ENCODE measurements at places on chromosomes 16 and 17.

GRCh38 chr17:47694581-47695428 is 844 bp downstream of the TBKBP1 start:
- DNase-seq, result peak; percentile 55
- peaks cover 32% of the 10 kb centered on the region for H3K4me1 ChIP-seq
- peak overlapping the region; percentile 56 for H3K27ac ChIP-seq
- peaks cover 11% of the 10 kb centered on the region for H3K36me3 ChIP-seq

GRCh38 chr17:67052720-67053437 is 8.5 kb downstream of the CACNG1 start:
- H3K4me1 ChIP-seq, result no peaks in the 10 kb centered on the region
- H3K4me3 ChIP-seq, result no peak overlapping the region
- no peak overlapping the region for H3K27ac ChIP-seq
- no peaks in the 10 kb centered on the region for H3K36me3 ChIP-seq

GRCh38 chr17:7186241-7186640 is 7.1 kb upstream of the ASGR1 start:
- H3K27ac ChIP-seq, result no peak overlapping the region
- peaks cover 6% of the 10 kb centered on the region for H3K36me3 ChIP-seq

- no peak for DNase-seq
- peaks cover 26% of the 10 kb centered on the region for H3K36me3 ChIP-seq
Observed at GRCh38 chr17:44318077-44318892, 6.3 kb downstream of the SLC25A39 start.

- H3K4me1 ChIP-seq, result no peaks in the 10 kb centered on the region
- H3K4me3 ChIP-seq, result no peak overlapping the region
- no peak overlapping the region for H3K27ac ChIP-seq
- DNase-seq, result no peak
Observed at GRCh38 chr16:11612665-11613025, 25.9 kb upstream of the LITAF start.

GRCh38 chr16:74771656-74772315 is 2.8 kb downstream of the FA2H start:
- H3K4me1 ChIP-seq, result peaks cover 4% of the 10 kb centered on the region
- H3K27me3 ChIP-seq, result peaks cover 21% of the 10 kb centered on the region
- H3K36me3 ChIP-seq, result no peaks in the 10 kb centered on the region
- H3K4me3 ChIP-seq, result no peak overlapping the region
- H3K27ac ChIP-seq, result no peak overlapping the region
- no peak for DNase-seq

DNA sequence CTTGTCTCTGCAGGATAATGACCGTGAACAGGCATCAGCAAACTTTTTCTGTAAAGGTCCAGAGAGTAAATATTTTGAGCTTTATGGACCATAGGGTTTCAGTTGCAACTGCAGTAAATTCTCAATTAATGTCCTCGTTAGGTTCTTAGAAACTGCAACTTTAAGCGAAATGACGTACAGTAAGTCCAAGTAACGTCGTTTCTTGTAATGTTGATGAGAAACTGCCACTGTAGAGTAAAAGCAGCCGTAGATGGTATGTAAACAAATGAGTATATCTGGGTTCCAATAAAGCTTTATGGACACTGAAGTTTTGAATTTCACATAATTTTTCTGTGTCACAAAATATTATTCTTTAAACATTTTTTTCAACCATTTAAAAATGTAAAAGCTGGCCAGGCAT is 4.9 kb downstream of the CHD9 start:
- H3K27ac ChIP-seq, result no peak overlapping the region
- H3K4me1 ChIP-seq, result peaks cover 15% of the 10 kb centered on the region
- DNase-seq, result no peak

GRCh38 chr17:62188713-62189112 is 123.6 kb upstream of the MED13 start:
- DNase-seq, result no peak
- no peak overlapping the region for H3K27ac ChIP-seq
- no peaks in the 10 kb centered on the region for H3K27me3 ChIP-seq
- H3K4me3 ChIP-seq, result no peak overlapping the region
- no peaks in the 10 kb centered on the region for H3K4me1 ChIP-seq

DNA sequence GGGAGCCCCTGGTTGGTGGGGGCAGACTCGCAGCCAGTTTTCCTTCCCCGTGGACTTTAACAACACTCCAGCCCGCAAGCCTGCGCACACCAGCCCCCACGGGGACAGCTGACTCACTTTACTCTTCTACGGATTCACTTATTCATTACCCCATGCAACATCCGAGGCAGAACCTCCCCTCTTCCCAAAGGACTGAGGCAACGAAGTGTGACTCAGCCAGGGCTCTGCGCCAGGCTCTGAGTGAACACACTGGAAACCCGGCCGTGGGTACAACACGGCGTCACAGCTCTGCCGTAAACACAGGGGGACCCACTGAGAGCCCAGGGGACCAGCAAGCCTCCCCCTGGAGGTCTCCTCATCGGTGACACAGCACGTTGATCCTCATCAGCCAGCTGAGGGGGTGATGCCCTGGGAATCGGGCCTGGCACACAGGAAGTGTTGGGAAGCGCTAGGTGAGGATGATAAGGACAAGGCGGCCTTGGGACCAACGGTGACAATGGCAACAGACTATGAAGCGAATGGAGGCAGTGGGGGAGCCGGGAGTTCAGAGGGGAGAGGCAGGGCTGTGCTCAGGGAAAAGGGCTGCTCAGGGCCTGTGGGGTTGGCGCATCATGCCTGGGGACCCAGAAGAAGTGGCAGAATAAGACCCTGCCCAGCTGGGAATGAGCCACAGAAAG is 14.6 kb downstream of the COTL1 start:
- no peak overlapping the region for H3K4me3 ChIP-seq
- DNase-seq, result peak; percentile 91
- H3K27ac ChIP-seq, result peak overlapping the region; percentile 81
- H3K36me3 ChIP-seq, result peaks cover 3% of the 10 kb centered on the region
- H3K27me3 ChIP-seq, result no peaks in the 10 kb centered on the region
- peaks cover 52% of the 10 kb centered on the region for H3K4me1 ChIP-seq

GRCh38 chr17:33140413-33141099 is 148.9 kb downstream of the SPACA3 start:
- no peak overlapping the region for H3K4me3 ChIP-seq
- H3K4me1 ChIP-seq, result no peaks in the 10 kb centered on the region
- no peaks in the 10 kb centered on the region for H3K27me3 ChIP-seq
- no peak for DNase-seq
- no peak overlapping the region for H3K27ac ChIP-seq

GRCh38 chr16:54506214-54506580 is 219.6 kb upstream of the IRX3 start:
- H3K4me1 ChIP-seq, result peaks cover 4% of the 10 kb centered on the region
- no peak overlapping the region for H3K4me3 ChIP-seq
- H3K27me3 ChIP-seq, result no peaks in the 10 kb centered on the region
- H3K36me3 ChIP-seq, result no peaks in the 10 kb centered on the region

DNA sequence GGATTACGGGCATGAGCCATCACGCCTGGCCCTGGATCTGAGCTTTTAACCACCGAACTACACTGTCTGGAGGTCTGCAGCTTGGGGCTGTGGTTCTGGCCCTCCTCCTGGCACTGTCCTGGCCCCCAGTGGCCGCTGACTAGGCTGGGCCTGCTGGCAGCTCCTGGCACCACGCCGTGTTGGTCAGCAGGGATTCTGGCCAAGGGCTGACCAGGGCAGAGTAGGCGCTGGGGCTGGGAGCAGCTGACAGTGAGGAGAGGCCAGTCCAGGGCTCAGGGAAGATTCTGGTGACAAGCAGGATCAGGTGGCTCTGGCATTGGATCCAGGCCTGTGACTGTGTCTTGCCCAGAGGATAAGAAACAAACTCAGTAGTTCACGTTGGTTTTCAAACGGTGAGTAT is 14.6 kb downstream of the EEF2K start:
- no peak for DNase-seq
- H3K27me3 ChIP-seq, result no peaks in the 10 kb centered on the region
- H3K4me3 ChIP-seq, result no peak overlapping the region
- H3K27ac ChIP-seq, result no peak overlapping the region

- H3K27me3 ChIP-seq, result no peaks in the 10 kb centered on the region
- H3K4me3 ChIP-seq, result no peak overlapping the region
- peaks cover 7% of the 10 kb centered on the region for H3K4me1 ChIP-seq
- no peak for DNase-seq
- no peaks in the 10 kb centered on the region for H3K36me3 ChIP-seq
Observed at GRCh38 chr17:2814049-2814448, 17.8 kb downstream of the RAP1GAP2 start.

GRCh38 chr17:66138120-66138519 is 53.8 kb downstream of the CEP112 start:
- H3K27me3 ChIP-seq, result no peaks in the 10 kb centered on the region
- no peaks in the 10 kb centered on the region for H3K4me1 ChIP-seq
- DNase-seq, result peak; percentile 4

GRCh38 chr16:1553946-1554825 is 20.7 kb downstream of the TMEM204 start:
- H3K4me1 ChIP-seq, result peaks cover 6% of the 10 kb centered on the region
- no peak overlapping the region for H3K27ac ChIP-seq
- H3K27me3 ChIP-seq, result no peaks in the 10 kb centered on the region
- H3K4me3 ChIP-seq, result no peak overlapping the region

- no peak overlapping the region for H3K4me3 ChIP-seq
- H3K27me3 ChIP-seq, result no peaks in the 10 kb centered on the region
- H3K27ac ChIP-seq, result no peak overlapping the region
Observed at GRCh38 chr16:75096656-75097055, 19.9 kb downstream of the LDHD start.

- H3K4me1 ChIP-seq, result peaks cover 9% of the 10 kb centered on the region
- H3K36me3 ChIP-seq, result no peaks in the 10 kb centered on the region
- no peaks in the 10 kb centered on the region for H3K27me3 ChIP-seq
- peak; percentile 21 for DNase-seq
Observed at GRCh38 chr17:75571197-75571884, 16.3 kb upstream of the MYO15B start.

DNA sequence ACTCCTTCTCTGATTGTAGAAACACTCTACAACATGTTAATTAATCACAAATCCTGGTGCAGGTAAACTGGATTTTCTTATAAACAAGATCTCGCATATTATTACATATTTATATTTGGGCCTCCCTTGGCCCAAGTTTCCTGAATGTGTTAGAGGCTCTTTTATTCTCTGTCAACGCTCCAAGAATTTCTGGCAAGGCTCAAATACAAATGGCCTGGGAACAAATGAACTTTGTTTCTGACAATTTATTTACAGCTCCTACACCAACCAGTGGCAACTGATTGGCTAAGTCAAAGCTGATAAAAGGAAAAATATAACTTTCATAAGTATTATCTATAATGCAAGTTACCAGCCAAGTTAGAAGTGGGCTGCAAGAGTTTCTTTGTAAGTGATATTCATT is 64.9 kb upstream of the CORO6 start:
- no peak overlapping the region for H3K27ac ChIP-seq
- no peak overlapping the region for H3K4me3 ChIP-seq
- peak; percentile 29 for DNase-seq
- no peaks in the 10 kb centered on the region for H3K36me3 ChIP-seq

GRCh38 chr16:57611706-57612105 is 16.7 kb upstream of the ADGRG1 start:
- no peak overlapping the region for H3K4me3 ChIP-seq
- no peaks in the 10 kb centered on the region for H3K4me1 ChIP-seq
- no peaks in the 10 kb centered on the region for H3K27me3 ChIP-seq
- no peak overlapping the region for H3K27ac ChIP-seq

- H3K27me3 ChIP-seq, result no peaks in the 10 kb centered on the region
- DNase-seq, result peak; percentile 19
- peaks cover 9% of the 10 kb centered on the region for H3K36me3 ChIP-seq
Observed at GRCh38 chr16:3283543-3284447, 504 bp downstream of the ZNF263 start.

GRCh38 chr17:69143151-69143550 is 1.5 kb upstream of the ABCA6 start:
- peak; percentile 58 for DNase-seq
- H3K27ac ChIP-seq, result no peak overlapping the region
- no peaks in the 10 kb centered on the region for H3K36me3 ChIP-seq
- H3K27me3 ChIP-seq, result no peaks in the 10 kb centered on the region
- H3K4me3 ChIP-seq, result no peak overlapping the region
- peaks cover 18% of the 10 kb centered on the region for H3K4me1 ChIP-seq

GRCh38 chr16:51326131-51326856 is 175.2 kb upstream of the SALL1 start:
- no peak for DNase-seq
- H3K4me1 ChIP-seq, result no peaks in the 10 kb centered on the region
- no peaks in the 10 kb centered on the region for H3K27me3 ChIP-seq
- no peak overlapping the region for H3K4me3 ChIP-seq
- H3K27ac ChIP-seq, result no peak overlapping the region

DNA sequence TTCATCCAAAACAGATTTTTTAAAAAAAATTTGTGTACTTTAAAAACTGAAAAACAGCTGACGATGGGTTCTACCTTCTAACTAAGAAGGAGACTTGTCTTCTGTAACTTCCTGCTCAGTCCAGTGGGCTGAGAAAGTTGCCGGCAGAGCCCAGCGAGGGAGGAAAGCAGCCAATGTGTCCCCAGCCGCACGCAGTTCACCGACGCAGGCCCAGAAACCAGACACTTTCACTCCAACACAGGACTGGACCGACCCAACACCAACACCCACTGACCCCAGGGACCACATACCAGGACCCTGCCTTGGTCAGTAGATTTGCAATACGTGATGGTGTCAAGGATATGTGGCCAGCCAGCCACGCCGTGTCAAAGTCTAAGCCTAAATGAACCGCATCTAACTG is 25.6 kb downstream of the TRAP1 start:
- no peaks in the 10 kb centered on the region for H3K4me1 ChIP-seq
- no peak overlapping the region for H3K4me3 ChIP-seq
- H3K27me3 ChIP-seq, result no peaks in the 10 kb centered on the region
- no peaks in the 10 kb centered on the region for H3K36me3 ChIP-seq

- no peaks in the 10 kb centered on the region for H3K36me3 ChIP-seq
- DNase-seq, result no peak
- no peaks in the 10 kb centered on the region for H3K27me3 ChIP-seq
- H3K27ac ChIP-seq, result no peak overlapping the region
- H3K4me1 ChIP-seq, result no peaks in the 10 kb centered on the region
Observed at GRCh38 chr16:56345406-56346050, 79.8 kb downstream of the AMFR start.

DNA sequence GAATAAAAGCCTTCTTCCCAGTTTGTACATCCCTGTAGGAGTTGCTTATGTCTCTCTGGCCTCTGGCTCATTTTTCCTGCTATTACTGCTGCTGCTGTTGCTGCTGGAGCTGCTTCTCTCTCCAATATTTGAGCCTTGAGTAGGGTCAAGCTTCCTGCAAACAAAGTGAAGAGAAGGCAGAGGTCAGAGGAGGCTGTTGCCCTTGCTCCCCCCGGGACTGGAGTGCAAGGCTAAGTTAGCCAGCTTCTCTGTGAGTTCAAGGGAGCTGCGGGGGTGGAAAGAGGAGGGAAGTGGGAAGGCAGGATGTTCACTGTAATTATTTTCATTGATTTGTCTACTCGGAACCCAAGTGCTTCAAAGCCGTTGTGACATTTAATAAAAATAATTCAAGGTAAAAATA is 77.0 kb upstream of the TMEM132E start:
- H3K27me3 ChIP-seq, result no peaks in the 10 kb centered on the region
- no peaks in the 10 kb centered on the region for H3K36me3 ChIP-seq
- H3K4me1 ChIP-seq, result no peaks in the 10 kb centered on the region
- no peak overlapping the region for H3K4me3 ChIP-seq
- DNase-seq, result no peak

DNA sequence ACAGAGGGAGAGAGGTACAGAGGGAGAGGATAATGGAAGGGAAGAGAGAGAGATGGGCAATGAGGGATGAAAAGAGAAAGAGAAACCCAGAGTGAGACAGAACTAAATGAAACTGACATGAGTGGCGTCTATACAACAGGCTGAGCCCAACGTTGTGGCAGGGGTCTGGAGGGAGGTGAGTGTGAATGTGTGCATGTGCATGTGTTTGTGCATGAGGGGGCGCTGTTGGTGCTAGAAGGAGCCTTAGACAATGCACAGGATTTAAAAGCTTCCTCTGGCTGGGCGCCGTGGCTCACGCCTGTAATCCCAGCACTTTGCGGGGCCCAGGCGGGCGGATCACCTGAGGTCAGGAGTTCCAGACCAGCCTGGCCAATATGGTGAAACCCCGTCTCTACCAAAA is 454.8 kb upstream of the CDH11 start:
- H3K4me3 ChIP-seq, result no peak overlapping the region
- no peaks in the 10 kb centered on the region for H3K36me3 ChIP-seq
- no peak overlapping the region for H3K27ac ChIP-seq
- no peaks in the 10 kb centered on the region for H3K27me3 ChIP-seq
- H3K4me1 ChIP-seq, result peaks cover 5% of the 10 kb centered on the region
